ENCODE measurements at places on chromosomes 7 and 10.

DNA sequence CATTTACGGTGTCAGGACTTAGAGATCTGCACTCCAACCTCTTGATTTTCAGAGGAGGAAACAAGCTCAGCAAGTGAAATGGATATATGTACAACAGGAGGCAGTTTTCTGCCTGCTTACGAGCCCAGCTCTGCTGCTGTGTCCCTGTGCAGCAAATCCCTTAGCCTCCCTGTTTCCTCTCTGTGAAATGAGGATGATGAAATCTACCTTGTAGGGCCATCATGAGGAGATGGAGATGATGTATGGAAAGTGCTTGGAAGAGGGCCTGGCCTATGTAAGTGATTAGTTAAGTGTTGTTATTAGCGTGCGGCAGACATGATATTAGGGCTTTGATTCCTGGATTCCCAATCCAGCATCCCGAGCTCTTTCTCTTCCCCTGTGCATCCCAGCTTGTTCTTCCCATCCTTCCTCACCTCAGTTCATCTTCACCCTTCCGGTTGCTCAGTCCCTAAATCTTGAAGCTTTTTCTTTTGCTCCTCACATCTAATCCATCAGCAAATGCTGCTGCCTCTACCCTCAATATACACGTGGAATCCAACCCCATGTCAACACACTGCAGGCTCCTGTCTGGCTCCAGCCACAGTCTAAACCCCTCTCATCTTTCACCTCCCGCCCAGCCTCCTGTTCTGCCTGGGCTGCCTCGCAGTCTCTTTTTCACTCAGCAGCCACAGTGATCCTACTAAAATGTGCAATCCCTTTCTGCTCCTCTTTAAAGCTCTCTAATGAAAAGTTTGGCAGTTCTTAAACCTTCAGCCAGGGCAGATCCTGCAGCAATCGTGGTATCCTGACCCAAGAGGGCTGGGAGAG, 113.8 kb downstream of the MARCHF5 start:
- DNase-seq: no peak

DNA sequence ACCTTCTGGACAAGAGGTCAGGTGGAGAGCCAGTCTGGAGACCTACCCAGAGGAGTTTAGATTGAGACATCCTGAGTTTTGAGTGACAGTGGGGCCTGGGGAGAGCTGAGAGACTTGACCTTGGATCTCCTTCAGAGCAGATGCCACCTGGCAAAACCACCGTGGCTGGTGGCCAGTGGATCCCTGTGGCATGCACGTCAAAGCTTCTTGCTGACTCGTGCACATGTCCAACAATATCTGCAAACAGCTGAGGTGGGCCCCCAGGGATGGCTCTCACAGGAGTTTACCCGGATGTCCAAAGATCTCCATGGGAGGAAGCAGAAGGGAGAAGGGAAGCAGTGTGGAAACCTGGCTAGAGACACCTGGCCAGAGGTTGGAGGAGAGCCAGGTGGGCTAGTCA, 230.5 kb downstream of the FANK1 start:
- no peak for DNase-seq

DNA sequence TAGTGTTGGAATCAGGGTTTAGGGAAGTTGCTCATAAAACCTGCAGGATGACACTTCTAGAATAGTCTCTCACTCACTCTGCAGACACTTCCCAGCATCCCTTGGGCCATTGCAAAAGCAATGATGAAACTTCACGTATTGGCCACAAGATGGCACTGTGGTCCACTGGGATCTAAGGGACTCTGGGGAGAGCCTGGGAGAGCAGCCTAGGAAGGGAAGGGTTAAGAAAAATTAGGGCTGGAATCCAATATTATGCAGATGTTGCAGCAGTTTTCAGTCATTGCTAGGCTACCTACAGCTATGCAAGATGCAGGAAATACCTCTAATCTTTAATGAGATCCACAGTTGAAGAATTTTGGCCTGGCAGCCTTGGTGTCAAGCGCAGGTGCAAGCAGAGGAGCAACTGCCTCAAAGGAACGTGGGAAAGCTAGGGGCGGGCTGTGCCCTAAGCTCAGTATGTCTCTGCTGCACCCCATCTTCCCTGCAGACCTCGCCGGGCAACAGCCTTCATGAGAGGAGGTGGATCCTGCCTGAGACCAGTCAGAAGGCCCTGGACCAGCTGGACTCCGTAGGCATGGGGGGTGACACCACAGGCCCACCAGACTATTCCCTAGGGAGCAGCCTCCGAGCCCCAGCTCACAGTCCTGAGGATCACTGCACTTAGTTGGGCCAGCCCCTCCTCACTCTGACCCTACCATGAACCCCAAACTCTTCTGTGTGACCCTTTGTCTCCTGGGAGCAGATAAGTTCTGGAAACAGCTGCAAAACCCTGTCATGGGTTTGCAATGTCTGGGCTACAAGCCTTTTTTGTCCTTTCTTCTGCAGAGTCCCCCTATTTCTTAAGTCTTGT, 127.9 kb upstream of the PRSS58 start:
- peak; percentile 36 for DNase-seq

DNA sequence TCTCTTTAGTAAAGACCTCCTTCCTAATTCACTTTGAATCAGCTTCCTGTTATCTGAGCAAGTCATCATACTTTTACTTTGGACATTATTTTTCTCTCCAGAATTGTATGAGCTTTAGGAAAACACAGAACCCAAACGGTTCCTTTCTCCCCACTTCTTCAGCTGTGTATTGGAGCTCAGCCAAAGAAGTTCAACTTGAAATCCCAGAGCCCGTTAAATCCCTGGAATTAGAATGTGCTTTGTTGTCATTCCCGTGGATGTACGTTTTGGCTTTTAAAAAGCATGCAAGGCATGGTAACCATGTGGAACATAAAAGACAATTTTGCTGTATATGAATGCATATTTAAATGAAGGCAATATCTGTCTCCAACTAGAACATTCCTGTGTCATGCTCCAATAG, 46.6 kb downstream of the AGMO start:
- DNase-seq: no peak

DNA sequence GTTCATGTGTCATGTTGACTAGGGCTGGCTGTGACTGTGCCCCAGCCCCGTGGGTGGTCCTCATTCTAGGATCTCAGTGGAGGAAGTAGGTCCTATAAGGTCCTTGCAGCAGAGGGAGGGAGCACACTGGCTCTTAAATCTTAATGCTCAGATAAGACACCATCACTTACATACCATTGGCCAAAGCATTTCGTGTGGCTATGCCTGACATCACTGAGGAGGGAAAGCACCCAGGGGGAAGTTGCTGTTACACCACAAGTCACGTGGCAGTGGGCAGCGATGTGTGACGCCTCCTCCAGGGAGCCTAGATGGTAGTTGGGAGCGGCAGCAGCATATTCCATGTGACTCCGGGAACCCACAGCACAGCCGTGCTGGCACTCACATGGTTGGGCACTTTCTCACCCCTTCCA, 224.7 kb upstream of the SH2B2 start:
- DNase-seq: peak; percentile 76

GRCh38 chr10:43900571-43900970, 251.9 kb upstream of the ZNF32 start:
- DNase-seq: no peak

DNA sequence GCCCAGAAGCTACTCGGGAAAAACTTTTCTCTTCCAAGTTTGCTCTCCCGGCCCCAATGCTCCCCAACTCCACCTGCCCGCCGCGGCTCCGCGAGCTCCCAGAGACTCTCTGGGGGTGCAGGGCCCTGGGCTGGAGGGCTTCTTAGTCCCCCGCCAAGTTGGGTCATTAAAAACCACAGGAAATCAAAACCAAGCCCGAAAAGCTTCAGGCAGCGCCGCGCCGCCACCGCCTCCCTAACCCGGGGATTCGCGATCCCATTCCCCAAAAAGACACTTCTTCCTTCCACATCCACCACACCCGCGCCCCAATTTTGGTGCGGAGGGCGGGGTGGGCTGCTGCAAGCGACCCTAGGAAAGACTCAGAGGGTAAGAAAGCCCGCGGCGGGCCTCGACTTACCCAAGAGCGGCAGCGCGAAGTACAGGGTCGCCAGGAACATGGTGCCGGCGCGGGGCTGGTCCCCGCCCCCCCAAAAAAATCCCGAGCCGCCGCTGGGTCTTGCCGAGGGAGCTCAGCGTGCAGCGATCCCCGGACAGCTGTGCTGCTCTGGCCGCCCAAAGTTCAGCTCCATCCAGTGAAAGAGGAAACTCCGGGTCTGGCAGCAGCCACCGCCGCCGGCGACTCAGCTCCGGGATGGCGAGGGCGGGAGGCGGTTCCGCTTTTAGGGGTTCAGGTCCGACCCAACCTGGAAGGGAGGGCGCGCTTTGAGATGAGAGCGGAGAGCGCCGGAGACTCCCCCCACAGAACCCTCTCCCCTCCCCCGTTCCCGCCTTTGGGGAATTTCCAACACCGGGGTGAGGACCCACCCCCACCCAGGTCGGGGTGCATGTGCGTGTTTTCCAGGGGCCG, 1.2 kb downstream of the GFRA1 start:
- no peak for DNase-seq

DNA sequence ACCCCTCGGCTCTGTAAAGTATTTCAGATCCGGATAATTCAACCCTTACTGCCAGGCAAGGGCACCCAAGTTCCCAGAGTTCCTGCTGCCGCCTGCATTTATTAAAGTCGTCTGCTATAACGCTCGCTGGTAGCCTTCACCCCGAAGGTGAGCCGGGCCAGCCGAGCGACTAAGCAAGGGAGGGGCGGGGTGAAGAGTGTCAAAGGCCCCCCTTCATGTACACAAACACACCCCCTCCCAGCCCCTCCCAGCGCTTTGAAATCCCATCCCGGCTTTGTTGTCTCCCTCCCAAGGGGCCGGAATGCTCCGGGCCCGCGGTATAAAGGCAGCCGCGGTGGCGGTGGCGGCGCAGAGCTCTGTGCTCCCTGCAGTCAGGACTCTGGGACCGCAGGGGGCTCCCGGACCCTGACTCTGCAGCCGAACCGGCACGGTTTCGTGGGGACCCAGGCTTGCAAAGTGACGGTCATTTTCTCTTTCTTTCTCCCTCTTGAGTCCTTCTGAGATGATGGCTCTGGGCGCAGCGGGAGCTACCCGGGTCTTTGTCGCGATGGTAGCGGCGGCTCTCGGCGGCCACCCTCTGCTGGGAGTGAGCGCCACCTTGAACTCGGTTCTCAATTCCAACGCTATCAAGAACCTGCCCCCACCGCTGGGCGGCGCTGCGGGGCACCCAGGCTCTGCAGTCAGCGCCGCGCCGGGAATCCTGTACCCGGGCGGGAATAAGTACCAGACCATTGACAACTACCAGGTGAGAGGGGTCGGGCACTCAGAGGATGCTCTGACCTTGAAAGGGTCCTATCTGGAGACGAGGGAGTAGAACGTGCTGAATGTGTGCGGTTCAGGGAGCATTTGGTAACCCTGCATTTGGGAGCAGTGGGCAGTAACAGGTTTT, at the start of gene DKK1:
DKK1 (plus strand) TSS at position 349 of the 889 bp plus-strand sequence; CDS start at position 503, 154 bp downstream.
- peak; percentile 60 for DNase-seq

- DNase-seq: no peak
These were observed 27.4 kb upstream of the GDI2 start for GRCh38 chr10:5840314-5841307.

DNA sequence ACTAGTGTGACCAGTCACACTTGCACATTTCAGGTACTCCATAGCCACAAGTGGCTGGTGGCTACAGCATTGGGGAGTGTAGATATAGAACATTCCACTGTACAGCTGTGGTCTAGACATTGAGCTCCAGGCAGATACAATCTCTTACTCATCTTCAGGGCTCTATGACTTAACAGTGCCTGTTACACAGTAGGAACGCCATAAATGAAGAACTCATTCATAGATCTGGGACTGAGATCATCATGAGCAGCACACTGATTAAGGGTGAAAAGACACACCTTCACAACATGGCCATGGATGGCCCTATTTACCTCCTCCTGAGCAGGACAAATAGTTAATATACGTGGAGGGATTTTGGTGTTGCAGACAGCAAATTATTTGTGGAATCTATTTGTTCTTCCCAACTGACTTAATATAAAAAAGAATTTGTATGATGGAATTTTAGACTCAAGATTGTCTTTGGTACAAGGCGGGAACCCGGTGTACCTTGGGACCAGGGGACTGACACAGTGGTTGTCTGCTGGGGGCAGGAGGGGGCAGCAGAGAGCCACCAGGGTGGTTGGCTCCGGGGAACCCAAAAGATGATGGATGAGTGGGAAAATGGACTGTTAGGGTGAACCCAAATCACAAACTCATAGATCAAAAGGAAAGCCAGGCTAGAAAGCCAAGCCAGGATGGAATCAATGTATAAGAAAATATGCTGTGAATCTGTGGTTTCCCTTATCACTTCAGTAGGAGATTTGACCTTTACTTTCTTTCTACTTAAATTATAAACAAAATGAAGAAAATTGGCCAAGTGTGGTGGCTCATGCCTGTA, 24.3 kb upstream of the CPA2 start:
- DNase-seq: peak; percentile 22

DNA sequence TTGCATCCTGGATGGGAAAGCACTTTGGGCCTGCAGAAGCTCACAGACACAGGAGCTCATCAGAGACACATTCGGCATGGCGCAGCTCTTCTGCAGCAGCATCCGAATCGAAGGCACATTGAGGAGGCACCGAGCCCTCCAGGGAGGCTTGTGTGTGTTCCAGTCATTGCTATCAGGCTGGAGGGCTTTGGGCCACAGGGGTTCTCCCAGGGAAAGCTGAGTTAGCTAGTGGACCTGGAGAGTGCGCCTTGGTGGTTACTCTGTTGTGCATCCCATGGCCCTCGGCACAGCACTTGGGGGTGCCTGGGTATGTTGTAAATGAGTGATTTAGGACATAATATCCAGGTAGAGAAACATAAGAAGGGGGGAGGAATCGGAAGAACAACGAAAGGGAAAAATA, 388.7 kb upstream of the RNF32 start:
- DNase-seq: no peak

DNA sequence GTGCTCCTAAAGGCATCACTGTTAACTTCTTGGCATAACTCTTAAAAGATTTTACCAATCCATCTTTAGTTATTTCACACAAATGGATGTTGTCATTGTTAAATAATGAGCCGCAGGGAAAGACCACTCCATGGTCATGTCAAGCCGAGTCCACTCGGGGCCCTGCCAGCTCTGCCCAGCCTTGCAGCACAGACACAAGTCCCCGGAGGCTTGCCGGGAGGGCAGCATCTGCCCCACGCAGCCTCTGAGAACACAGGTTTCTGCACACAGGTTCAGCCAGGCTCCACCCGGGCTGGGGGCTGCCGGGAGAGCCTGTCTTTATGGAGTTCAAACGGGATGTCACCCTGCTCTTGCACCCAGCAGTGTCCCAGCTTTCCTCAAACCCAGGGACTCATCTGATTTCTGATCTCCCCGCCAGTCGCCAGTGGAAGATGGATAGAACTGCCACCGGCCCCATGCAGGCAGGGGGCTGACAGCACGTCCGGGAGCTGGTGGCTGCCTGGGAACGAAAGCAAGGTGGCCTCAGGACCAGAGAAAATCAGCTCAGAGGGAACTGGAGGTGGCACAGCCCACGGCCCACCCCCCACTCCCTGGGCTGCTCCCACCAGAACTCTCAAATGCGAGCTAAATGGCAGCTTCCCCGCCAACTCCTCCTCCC, 156.2 kb downstream of the TCERG1L start:
- DNase-seq: no peak

DNA sequence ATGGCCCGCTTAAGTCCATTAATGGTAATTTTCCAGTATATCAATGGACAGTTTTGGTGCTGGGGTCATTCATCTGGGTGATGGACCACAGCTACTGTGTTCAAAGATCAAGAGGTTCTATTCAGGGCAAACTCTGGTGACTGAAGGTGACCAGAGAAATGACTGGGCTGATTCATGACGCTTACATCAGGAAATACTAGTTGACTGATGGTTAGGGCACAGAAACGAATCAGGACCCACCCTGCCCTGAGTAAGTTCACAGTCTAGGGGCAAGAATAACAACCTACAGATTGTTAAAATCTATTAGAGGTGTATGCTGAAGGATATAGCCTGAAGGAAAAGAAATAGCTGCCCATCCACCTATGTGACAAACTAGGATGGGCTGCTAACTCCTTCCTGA, 9.5 kb downstream of the NCAPG2 start:
- no peak for DNase-seq

GRCh38 chr10:125067764-125068163, 92.6 kb downstream of the CTBP2 start:
- no peak for DNase-seq

Data from kidney glomerular epithelial cell (primary cell).